ENCODE measurements at places on chromosomes 2 and 18.

- no peak for DNase-seq
Observed at GRCh38 chr2:127575185-127575765, 39.8 kb downstream of the MYO7B start.

DNA sequence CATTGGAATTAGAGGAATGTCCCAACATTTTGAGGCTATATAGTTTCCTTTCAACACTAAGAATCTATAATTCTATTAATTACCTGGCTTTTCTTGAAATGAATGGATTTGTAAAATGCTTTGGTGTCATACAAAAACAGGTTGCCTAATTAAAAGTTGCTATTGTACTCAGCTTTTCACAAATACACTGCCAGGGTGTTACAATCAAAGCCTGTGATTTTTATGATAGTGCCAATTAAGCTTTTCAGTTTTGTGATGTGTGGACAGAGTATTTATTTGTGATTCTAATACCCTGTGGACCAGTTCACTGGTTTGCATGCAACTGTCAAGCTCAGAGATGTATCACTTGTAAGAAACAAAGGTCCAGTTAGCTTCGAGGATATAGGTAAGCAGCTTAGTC, 71.8 kb downstream of the NAB1 start:
- DNase-seq = no peak

DNA sequence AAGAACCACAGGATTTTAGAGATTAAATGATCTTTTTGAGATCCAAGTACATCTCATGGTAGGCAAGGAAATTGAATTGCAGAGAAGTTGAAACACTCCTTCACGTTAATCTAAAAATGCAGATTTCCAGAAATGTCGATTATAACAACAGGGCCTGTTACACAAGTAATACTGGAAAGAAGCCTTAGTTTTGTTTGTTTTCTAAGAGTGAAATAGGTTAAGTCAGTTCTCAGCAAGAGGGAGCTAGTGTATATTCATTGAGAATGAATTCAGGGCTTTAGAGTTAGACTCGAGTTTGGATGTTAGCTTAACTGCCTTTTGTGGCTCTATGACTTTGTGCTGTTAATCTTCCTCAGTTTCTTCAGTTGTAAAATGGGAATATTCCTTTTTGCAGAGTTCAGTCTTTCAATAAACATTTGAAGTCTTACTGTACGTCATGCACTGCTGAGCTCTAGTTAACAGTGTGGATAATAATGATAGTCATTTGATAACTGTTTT, 926 bp downstream of the NDUFV2 start:
- DNase-seq = no peak

GRCh38 chr2:217370391-217370790, 510.5 kb upstream of the TNP1 start:
- no peak for DNase-seq

- DNase-seq = no peak
Observed at GRCh38 chr2:18408638-18409037, 151.8 kb downstream of the RDH14 start.

DNA sequence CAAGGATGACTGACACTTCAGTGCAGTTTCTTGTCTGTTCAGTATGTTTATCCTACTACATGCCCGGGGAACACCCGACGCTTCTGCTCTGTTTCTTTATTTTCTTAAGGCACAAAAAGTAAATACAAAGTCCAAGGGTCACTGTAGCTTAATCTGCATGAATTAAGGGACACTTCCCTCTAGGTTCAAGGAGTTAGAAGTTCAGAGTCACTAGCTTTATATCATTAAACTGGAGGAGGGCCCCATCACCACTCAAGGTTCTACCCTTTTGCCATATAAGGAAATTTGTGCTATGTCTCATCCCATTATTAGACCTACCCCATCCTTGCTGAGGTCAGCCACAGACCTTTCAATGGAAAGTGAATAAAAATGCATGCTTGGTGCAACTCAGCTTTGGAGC, 27.6 kb upstream of the RMDN2 start:
- no peak for DNase-seq

Measured in stimulated activated CD4-positive, alpha-beta T cell treated with anti-CD3 and anti-CD28 coated beads, Interleukin-4, amount 100 ng/mL, for 24 hours (primary cell).